Activated CD4-positive, alpha-beta T cell treated with anti-CD3 and anti-CD28 coated beads, Interleukin-2, amount 50 U/mL, for 4 hours (primary cell): ENCODE measurements at places on chromosomes 3 and 15.

GRCh38 chr3:117752984-117753717 lies 1043.6 kb downstream of the TUSC7 start:
- DNase-seq = no peak

- no peak for DNase-seq
Observed at GRCh38 chr15:82851981-82852511, 42.6 kb downstream of the WHAMM start.

DNA sequence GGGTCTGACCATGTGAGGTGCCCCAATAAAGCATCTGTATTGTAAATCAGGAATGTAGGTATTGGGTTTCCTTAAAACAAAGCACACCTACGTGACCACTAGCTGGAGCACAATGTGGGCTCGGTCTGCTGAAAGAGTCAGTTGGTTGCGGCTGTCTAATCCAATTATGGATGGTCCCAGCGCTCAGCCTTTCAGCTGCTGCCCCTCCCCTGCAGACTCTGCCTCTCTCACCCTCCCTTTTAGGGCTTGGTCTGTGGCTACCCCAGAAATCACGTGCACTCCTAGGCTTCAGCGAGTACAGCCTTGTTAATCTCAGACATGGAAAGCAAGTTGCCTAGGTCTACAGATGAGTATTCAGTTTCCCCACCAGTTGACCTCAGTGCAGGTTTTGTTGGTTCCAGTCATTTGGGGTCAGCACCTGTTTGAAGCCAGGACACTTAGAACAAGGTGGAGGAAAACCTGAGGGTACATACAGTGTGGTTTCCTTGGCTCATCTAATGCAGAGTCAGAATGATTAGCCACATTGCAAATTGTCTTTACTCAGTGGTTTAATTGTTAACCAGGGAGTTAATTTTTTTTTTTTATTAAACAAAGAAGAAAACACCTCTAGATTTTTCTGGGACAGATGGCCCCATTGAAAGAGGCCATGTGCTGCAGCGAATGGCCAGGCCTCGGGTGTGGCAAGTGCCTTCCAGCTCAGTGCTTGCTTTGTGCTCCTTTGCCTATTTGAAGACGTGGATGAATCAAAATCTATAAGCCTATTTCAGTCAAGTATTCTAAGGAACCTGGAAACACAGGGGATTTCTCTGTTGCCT lies 137.7 kb downstream of the IGF1R start:
- DNase-seq = no peak

DNA sequence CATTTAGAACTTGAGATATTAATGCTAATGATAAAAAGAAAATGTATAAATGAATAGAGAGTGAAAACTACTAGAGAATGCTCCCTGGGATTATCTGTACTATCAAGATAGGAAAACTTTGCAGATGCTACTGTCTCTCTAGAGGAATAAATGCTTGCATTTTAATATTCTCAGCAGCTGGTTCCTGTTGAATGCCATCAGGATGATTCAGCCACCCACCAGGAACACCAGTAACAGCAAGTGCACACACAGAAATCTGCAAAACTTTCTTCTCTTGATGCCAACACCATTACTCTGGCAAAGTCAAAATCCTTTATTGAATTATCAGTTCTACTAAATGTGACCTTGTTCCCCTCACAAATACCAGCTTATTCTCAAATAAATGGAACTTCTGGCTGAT lies 148.4 kb downstream of the TIGIT start:
- DNase-seq = no peak
